GM18507 (cell line): ENCODE measurements at places on chromosomes 1 and 21.

DNA sequence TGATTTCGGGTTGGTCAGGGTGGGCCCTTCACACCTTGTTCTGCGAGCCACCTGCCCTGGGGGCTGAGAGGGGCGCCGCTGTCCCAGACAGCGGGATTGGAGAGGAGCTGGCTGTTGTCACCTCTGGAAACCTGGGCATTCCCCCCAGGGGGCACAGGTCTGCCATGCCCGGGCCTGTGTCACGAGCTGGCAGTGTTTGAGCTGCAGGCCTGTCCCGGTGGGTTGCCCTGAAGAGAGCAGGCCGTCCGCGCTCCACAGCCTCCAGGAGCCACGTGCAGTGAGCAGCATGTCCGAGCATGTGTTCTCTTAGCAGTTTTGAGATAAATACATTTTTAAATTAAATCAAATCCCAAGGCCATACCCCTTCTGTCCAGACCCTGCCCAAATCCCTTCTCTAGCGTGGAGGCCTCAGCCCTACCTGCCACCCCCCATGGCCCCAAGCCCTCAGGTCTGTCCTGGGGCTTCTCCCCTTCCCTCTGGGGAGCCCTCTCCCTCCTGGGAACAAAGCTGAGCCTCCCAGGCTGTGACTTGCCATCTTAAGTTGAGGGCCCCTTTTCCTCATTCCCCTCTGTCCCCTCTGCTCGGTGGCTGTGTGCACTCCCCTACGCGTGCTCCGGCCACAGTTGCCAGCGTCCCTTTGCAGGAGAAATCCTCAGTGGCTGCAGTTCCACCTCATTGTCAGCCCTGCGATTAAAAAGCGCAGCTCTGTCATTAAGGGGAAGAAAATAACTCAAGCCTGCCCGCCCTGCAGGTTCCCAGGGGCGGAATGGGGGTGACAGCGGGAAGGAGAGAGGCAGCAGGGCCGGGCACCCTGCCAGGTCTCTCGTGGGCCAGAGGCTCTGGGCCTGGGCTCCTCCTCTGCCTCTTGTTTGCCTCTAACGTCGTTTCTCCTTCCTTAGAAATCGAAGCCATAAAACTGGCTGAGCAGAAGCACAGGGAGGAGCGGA lies 26.6 kb downstream of the SLX9 start:
- DNase-seq: no peak

DNA sequence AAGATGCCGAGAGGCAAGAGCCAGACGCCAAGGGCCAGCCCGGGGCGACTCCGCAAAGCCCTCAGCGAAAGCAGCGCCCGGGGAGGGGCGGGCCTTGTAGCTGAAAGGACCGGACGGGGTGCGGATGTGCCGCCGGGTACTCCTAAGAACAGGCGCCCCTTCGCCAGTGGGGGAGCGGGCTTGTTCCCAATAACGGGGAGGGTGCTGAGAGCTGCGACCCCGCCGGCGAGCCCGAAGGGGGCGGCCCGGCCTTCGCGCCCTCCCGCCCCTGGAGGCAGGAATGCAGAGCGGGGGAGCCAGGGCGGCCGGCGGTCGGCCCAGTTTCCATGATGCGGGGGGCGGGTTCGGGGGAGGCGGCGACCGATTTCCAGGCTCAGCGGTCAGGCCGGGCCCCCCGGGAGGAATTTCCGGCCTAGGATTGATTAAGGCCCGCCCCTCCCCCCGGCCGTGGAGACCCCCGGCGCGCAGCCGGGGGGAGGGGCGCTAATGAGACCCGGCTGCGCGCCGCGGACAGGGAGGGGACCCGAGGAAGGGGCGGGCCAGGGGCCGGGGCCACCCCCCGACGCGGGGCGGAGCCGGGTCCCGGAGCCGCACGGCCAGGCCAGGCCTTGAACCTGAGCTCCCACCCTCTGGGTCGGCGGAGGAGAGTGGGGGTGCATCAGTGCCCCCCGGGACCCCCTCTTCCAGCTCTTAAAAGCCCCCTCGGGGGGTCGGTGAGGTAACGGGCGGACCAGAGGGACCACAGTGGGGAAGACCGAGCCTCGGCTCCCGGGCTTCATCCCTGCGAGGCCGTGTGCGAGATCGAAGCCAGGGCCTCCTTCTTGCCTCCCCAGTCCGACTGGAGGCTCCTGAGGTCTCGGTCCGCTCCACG lies 898 bp upstream of the TMEM200B start:
- no peak for DNase-seq

- peak; percentile 62 for DNase-seq
Observed at GRCh38 chr1:226912587-226913176, 27.4 kb upstream of the COQ8A start.

GRCh38 chr21:28455253-28455600 lies 537.5 kb downstream of the LTN1 start:
- DNase-seq: no peak

- DNase-seq: no peak
Observed at GRCh38 chr1:214588963-214589597, 13.9 kb upstream of the CENPF start.

DNA sequence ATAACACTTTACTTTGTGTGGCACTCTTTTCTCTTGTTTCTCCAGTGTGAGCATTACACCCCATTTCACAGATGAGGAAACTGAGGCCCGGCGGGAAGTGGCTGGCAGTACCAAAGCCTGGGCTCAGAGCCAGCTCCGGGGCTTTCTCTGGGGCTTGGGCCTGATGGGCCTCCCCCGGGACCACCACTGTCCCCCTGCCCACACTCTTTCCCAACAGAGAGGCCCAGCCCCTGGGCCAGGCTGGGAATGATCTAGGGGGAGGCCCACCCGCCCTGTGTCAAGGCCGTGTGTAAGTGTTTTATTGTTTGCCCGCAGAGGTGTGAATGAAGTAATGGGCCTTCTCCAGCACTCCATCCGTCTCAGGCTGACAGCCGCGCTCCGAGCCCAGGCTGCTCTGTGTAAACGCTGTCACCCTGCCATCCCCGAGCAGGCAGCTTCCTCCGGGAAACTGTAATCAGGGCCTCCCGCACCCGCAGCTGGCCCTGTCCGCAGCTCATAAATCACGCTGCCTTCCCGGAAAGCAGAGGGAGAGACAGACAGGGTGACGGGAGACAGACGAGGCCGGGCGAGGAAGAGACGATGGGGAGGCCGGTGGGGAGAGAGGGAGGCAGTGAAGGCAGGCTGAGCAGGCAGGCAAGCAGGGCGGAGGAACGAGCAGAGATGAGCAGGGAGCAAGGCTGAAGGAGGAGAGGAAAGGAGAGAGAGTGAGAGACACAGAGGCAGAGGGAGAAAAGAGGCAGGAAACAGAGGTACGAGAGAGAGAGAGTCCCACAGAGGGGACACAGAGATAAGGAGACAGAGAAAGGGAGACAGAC lies 109.7 kb upstream of the ZBTB40 start:
- no peak for DNase-seq
